ENCODE measurements at places on chromosomes 1 and 21.
A peak's percentile ranks its signal among the peaks of the same experiment; 100 is the strongest.

DNA sequence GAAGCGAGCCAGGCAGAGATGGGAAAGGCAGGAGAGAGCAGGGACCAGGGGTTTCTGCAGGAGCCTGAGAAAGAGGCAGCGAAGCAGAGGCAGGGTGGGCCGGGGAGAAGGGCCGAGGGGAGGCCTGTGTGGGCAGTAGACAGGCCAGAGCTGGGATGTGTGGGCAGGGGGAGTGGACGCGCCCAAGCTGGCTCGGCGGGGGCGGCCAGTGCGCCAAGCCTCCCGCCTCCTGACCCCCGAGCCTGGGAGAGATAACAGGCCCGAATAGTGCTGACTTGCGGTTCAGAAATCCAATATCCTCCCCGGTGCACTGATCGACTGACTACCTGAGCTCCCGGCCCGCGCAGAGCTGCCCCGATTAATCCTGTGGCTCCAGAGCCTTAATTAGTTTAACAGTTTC is 41.9 kb downstream of the AHDC1 start:
- no peak for DNase-seq

DNA sequence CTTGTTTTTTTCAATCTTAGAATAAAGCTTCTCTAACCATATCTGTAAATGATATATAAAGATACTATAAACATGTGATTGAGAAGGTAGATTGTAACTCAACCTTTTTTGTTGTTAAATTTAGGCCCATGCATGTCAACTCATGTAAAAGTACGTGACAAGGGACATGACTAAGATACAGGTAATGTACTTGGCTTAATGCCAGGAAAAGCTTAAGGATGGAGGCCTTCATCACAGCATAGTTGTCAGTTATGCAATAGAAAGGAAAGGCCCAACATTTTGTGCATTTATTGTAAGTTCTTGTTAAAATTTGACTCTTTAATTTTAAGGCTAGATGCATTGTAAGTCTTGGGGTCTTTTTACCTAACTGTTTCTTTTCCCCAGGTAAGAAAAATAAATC is 305.1 kb downstream of the LTN1 start:
- no peak for DNase-seq

- DNase-seq = no peak
Measured at GRCh38 chr1:227260433-227260832, 57.9 kb downstream of the CDC42BPA start.

GRCh38 chr1:40132383-40133311 is 28.5 kb upstream of the RLF start:
- no peak for DNase-seq

- peak; percentile 82 for DNase-seq
Measured at GRCh38 chr1:2525920-2526823, at the start of gene PANK4. Gene PANK4, minus strand, starts transcription at chr1:2526596. Its CDS starts 9 bp downstream, at chr1:2526587.

DNA sequence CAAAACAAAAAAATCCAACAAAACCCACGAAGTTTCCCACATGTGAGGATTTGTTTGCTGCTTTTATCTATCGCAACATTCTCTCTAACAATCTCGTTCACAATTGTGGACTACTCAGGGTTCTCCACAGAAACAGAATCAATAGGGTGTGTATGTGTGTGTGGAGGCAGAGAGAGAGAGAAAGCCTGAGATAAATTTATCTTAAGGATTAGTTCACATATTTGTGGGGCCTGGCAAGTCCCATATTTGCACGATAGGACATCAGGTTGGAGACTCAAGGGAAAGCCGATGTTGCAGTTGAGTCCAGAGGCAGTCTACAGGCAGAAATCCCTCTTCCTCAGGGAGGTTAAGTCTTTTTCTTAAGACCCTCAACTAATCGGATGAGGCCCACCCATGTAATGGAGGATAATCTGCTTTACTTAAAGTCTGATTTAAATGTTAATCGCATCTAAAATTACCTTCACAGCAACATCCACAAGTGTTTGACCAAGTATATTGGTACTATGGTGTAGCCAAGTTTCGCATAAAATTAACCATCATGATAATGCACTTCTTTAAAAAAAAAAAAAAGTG is 31.7 kb downstream of the ADAMTS1 start:
- DNase-seq = no peak

DNA sequence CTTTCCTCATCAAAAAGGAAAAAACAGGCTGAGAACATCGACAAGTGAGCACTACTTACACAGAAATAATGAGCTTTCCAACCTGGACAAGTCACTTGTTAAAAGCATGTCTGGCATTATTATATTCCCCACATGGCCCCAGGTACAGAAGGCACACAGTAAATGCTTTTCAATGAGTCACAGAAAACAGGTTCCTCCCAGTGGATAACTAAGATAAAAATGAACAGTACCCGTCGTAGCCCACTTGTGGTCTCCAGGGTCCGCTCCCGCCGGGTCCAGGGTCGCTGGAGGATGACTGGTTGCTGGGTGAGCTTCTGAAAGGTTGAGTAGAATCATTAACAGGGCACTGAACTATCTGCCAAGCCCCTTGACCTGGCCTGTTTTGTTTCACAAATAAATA is 186.6 kb downstream of the SIPA1L2 start:
- no peak for DNase-seq

DNA sequence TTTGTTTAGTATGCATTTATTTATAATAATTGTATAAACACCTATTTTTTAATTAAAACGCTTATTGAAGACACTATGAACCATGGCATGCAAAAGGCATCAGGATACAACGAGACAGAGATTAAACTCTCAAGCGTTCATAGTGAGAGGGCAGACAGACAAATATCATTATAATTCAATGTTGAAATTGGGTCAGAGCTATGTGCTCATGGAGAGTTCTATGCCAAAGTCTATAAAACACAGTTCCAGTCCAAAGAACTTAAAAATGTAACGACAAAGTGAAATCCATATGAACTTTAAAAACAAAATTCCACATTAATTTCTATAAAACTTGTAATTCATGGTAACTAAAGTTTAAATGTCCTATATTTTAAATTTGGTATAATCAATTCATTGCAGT is 724.0 kb downstream of the LTN1 start:
- no peak for DNase-seq

DNA sequence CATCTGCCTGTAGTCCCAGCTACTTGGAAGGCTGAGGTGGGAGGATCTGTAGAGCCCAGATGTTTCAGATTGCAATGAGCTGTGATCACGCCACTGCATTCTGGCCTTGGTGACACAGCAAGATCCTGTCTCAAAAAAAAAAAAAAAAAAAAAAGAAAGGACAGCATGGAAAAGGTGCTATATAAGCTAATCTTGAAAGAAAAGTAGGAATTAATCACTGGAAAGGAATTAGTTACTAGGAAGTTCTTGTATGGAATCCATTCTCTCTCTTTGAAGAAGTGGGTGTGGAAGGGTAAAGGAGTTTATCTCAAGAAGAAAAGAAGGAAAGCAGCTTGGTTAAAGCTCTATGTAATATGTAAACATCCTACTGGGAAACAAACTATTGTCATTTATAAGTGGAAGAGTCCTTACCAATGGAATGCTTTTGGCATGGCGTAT is 339.2 kb downstream of the DPYD start:
- no peak for DNase-seq

- no peak for DNase-seq
Measured at GRCh38 chr1:231838521-231838920, 211.9 kb downstream of the DISC1 start.

DNA sequence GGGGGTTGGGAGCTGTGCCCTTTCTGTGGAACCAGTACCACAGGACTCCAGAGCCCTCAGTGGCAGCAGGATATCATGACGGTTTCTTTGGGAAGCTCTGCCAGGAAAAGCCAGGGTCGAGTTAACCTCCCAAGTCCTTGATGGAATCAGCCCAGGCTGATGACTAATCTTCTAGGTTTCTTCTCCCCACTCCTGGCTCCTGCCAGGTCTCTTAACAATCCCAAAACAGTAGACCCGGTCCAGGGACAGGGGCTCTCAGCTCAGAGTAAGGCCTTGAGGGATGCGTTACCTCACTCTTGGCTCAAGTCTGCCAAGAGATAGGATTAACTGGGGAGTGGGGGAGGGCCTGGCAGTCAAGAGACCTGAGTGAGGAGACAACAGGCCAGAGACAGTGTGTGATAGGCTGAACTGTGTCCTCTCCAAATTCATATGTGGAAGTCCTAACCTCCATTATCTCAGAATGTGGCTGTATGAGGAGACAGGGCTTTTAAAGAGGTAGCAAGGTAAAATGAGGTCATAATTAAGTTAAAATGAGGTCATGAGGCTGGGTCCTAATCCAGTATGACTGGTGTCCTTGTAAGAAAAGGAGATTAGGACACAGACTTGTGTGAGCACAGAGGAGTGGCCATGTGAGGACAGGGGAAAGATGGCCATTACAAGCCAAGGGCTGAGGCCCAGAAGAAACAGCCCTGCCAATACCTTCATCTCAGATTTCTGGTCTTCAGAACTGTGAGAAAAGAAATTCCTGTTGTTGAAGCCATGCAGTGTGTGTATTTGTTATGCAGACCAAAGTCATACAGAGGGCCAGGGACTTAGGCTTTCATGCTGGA is 95.0 kb downstream of the BEND5 start:
- DNase-seq = no peak

DNA sequence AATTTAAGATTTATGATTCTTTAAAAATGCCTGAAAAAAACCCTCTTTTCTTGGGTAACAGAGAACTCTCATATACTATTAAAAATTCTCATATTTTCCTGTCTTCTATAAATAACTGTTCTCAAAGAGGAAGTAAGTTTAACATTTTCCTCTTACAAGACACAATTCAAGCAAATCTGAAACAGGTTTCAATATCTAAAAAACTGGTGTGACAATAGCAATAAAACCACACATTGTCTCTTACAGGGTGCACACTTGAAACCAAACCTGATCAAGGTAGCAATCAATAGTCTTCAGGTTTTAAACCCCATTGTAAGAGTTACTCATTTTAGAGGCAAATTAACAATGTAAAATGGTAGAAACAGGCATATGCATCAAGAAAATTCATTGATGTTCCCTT is 28.0 kb downstream of the FUBP1 start:
- no peak for DNase-seq

DNA sequence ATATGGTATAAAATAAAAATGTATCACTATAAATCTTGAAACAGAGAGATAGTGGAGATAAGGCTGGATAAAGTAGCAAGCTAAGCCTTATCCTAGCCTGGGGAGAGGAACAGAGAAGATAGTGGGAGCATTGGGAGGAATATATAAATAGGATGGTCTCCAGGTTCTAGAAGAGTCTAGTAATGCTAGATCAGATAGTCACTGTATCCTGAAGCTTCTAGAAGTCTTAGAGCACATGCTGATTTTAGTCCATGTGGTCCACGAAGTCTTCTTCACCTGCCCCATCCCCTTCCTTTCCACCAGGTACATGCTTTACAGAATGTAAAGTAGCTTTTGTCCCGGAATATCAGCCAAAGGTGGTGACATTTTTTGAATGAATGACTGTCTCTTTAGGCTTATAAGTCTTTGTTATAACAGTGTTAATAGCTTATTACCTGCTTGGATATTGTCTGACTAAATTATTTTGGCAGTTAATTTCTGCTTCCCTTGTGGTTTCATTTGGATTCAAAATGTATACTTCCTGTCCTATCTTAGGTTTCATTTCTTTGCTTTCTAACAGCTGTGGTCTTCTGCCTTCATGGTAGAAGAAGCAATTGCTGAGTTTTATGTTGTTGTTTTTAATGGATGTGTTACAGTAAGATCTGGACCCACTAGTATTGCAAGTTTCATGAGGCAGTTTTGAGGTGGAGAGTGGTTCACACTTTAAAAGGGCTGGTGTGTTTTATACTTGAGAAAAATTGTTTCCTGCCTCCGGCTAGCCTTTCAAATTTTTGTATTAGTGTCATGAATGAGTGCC is 5.9 kb downstream of the SMG7 start:
- DNase-seq = no peak

DNA sequence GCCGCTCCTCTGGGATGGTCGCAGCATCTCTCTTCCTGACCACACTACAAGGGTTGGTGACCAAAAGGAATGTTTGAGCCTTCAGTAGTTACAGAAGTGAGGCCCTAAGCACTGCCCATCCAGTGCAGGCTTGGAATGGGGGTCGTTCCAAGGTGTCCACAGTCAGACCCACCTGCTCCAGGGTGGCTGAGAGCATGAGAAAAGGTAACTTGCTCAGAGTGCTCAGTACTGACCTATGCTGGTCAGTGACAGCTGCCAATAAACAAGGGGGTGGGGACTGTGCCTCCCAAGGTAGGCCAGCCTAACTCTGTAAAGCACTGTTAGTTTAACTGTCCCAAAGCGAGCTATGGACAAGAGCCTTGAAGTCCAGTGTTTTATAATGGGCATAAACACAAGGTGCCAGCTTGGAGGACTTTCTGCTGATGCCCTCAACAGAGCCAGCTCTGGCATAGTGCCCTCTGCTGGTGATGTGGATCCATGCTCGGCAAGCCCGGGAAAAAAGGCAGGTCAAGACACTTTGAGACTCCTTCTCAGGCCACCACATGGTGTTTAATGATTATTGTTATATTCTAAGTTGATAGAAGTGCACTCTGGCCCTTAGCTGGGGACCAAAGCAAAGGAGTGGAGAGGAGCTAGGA is 78.1 kb upstream of the DNAH14 start:
- DNase-seq = peak; percentile 55

- DNase-seq = no peak
Measured at GRCh38 chr21:42929969-42930368, 4.5 kb upstream of the ERVH48-1 start.

- peak; percentile 27 for DNase-seq
Measured at GRCh38 chr1:182249201-182249676, 142.4 kb downstream of the GLUL start.

- peak; percentile 82 for DNase-seq
Measured at GRCh38 chr1:21293537-21294265, 3.4 kb upstream of the ECE1 start.

GRCh38 chr1:46630719-46631118 is 14.1 kb upstream of the MOB3C start:
- DNase-seq = no peak

DNA sequence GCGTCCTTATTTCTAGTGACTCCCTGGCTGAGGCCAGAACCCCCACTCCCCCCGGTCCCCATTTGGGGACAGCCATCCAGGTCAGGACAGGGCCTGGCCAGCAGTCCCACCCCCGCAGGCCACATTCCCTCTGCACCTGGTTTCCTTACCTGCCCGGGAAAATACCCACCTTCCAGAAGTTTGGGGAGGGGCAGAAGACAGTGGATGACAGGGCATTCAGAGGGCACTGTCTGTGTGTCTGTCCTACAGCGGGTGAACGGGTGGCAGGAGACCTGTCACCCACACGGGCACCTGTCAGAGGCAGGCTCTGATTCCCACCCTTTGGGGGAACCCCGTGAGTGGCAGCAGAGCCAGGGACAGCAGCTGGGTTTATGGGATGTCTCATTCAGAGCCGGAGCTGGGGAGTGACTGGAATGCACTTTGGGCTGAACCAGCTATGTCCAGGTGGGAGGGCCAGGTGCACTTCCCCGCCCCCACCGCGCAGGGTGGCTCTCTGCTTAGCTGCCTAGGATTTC is 2.0 kb downstream of the ARHGEF16 start:
- no peak for DNase-seq

- no peak for DNase-seq
Measured at GRCh38 chr1:223815865-223816264, 29.9 kb downstream of the TP53BP2 start.

- no peak for DNase-seq
Measured at GRCh38 chr1:6732942-6733341, 31.3 kb upstream of the DNAJC11 start.

GRCh38 chr1:46527474-46528296 is 23.8 kb downstream of the KNCN start:
- DNase-seq = peak; percentile 74

Measured in stimulated activated CD4-positive, alpha-beta T cell treated with anti-CD3 and anti-CD28 coated beads, Interleukin-4, amount 100 ng/mL, for 48 hours (primary cell).